SW480 (cell line): ENCODE measurements at places on chromosomes 12 and 14.
A peak's percentile ranks its signal among the peaks of the same experiment; 100 is the strongest.

DNA sequence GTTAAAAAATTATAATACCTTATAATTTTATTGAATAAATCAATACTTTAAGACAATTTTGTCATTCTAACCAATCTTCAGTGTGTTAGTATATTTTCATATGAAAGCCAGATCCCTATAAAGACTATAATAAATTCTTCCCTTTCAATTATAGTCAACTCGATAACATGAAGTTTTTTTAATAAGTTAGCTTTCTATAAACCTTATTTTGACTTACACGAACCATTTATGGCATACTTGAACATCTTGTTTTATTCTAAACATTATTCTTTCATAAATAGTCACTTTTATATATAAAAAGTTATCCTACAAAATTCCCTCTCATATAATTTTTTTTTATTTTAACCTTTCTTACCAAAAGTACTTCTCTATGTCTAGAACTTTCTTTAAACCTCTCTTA, 1002.3 kb downstream of the TMEM121 start:
- DNase-seq: no peak

GRCh38 chr12:15797818-15798217, 8.6 kb upstream of the EPS8 start:
- no peak for DNase-seq

DNA sequence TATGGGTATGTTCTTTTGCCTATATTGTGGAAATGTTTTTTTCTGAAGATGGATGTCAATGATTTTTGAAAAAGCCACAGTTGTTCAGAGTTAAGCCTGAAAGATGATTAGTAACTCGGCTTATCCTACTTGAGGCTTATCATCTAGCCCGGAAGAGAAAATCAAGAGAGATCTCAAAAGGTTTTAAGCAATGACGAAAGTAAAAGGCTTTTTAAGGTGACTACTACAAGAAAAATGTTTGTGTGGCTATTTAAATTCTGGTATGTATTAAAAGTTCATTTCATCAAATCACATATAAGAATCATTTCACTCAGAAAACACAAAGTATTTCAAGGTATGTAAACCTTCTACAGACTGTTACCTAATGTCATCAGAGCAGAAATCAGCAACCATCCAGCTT, 40.2 kb downstream of the HEATR5A start:
- DNase-seq: no peak

GRCh38 chr12:57389033-57389432, 41.8 kb downstream of the R3HDM2 start:
- DNase-seq: no peak

GRCh38 chr14:93007225-93007997, 84.5 kb downstream of the CHGA start:
- DNase-seq: peak; percentile 70

GRCh38 chr12:5796959-5797225, 148.2 kb downstream of the ANO2 start:
- DNase-seq: no peak

DNA sequence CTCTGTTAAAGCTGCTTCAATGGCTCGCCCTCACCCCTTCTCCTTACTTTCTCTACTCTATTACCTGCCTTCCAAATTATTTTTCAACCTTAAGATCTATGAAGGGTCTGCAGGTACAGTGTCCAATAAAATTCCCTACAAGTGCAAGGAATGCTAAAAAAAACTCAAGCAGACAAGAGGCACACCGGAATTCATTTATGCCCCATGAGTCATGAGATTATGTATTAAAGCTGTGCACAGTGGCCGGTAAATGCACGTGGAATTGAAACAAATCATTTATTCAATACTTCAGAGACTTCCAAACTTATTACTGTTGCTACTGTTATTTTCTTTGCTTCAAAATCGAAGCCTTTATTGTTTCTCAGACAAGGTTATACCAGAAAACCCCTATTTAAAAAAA, 68.4 kb downstream of the ST8SIA1 start:
- DNase-seq: no peak

- DNase-seq: no peak
Measured at GRCh38 chr12:58413794-58414193, 472.4 kb downstream of the ATP23 start.

- no peak for DNase-seq
Measured at GRCh38 chr12:121560392-121561008, 20.3 kb downstream of the KDM2B start.

DNA sequence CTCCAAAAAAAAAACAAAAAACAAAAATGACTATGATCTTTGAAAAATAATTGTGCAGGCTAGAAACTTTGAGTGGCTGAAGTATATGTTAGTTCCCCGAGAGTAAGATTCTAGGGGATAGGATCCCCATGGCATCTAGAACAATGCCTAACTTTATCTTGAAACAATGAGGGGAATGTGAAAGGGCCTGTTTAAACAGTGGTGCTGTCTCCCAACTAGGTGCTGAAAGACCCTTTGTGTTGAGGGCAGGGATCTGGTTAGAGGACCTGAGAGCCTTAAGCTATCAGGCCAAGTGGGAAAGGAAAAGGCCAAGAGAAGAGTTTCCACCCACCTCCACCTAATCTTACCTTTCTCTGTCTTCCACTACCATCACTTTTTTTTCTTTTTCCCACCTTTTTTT, 6.8 kb upstream of the YLPM1 start:
- no peak for DNase-seq

DNA sequence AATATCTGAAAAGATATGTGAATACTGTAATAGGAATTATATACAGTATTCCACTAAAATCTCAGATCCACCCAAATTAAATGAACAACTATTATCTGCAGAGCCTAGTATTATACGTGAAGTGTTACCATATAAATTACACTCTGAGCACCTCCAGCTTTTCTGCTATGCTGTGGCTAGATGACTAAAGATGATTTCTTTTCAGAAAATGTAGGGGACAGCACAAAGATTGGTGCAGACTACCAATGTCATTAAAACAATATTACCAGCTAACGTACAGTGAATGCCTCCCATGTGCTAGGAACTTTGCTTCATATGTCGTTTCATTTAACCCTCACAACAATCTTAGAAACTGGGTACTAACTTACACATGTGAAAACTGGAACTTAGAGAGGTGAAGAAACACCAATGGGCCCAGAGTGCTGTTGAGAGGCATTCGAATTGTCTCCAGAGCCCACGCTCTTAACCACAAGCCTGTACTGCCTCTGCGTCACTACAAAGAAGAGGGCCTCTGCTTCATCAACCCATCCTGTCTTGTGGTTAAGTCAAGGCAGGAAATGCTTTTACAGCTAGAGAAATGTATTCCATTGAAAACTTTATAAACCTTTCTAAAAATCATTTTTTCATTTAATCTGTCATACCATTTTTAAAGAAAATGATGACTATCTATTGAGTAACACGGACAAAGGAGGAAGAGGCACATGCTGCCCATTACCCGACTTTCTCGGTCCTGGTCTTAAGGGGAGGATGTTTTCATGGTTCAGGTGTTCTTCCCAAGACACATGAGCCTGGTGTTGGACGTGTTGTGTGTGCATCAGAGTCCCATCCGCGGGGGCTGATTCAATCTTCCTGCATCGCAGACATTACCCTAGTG, 1.3 kb downstream of the GPR65 start:
- DNase-seq: no peak

DNA sequence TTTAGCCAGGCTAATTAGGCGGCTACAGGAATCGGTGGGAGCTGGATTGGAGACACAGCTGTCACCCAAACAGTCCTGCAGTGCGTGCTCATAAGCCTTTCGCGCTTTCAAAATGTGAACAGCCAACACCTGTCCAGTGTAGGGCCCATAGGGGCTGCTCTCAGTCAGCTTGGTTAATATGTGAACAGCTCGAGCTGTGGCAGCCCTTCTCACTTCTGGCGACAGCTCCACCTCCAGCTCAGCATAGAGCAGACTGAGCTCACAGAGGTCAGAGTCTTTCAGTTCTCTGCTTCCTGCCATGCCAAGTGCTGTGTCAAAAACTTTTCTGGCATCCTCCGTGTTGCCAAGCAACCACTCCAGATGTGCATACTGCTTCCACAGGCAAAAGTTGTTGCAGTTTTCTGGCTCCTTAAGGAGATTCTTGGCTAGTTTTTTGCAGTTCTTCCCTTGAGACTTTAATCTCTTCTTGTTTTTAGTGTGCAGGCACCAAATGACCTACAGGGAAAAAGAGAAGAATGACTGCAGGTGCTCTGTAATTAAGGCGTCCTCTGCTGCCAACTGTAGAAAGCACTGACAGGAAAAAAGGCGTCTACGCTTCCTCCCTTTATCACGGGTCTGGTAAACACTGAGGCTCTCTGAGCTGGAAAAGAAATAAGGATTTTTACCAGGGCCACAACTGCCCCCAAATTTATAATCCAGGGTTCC, 32.5 kb downstream of the PSMC1 start:
- no peak for DNase-seq
